ENCODE measurements at places on chromosomes 1 and 21.

- DNase-seq = no peak
Observed at GRCh38 chr1:3618531-3618880, 6.3 kb upstream of the TPRG1L start.

- no peak for DNase-seq
Observed at GRCh38 chr1:34839526-34840305, 19.8 kb downstream of the SMIM12 start.

- DNase-seq = no peak
Observed at GRCh38 chr1:87104945-87105344, 190.5 kb downstream of the HS2ST1 start.

DNA sequence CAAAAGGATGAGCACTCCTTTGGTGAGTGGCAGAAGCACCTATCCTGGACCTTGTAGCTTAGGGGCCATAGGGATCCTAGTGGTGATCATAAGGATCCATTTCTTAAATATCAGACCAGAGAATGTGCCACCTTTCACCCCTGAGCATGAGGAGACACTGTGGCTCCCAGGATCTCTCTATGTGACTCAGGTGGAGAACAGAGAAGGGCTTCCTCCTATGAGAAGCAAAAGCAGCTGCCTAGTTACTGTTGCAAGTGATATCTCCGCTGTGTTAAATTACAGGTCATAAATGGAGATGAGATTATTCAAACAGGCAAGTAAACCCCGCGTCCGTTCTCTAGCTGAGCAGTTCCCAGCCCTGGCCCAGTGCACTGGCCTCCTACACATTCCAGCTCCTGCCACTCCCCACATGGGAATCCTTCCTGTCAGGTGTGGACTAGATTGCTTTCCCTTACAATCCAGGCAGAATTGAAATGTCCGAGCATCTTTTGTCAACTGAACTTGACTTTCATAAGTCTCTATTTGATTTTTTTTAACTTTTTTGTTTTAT is 26.3 kb downstream of the CLEC20A start:
- no peak for DNase-seq

DNA sequence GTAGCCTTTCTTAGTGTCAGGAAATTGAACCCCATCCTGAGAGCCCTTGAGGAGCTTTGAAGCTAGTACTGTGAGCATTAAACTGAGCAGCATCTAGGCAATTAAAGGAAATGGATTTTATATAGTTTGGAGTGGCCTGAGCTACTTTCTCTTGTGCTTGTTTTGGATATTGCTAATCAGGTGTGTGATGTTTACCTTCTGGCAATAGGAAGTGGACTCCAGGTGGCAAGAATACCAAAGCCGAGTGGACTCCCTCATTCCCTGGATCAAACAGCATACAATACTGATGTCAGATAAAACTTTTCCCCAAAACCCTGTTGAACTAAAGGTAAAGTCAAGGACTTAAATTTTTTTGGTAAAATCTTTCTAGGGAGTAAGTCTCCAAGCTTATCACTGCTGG is 79.4 kb downstream of the MACF1 start:
- no peak for DNase-seq

GRCh38 chr1:84722794-84723193 is 32.5 kb upstream of the SSX2IP start:
- DNase-seq = no peak

DNA sequence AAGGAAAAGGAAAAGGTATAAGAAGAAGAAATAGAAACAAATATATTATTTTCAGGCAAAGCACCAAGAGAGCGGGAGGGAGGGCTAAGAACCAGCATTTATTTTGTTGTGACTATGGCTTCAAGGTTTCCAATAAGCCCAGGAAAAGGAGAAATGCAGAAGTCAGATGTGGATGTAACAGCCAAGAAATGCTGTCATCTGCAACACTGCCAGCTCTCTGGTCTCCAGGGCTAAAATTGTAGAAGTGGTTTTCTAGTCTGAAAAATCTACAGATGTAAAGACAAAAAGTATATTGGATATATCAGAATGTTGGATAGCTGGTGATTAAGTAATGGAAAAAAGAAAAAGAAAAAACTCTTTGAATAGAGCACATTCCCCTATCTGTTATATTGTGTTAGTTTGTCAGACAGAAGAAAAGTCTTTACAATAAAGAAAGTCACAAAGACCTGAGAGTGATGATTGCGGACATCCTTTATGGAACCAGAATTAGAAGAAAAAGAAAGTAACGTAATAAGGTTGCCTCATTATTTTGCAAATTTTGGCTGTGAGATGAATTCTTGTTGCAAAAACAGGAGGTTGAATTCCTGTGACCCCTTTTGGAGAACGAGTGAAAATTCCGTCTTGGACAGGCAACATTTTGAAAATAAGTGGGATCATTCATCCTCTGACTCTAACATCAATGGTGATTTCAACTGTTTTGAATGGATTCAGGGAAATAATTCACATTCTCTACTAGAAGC is 938.1 kb downstream of the TTLL7 start:
- DNase-seq = no peak

GRCh38 chr1:241990040-241990439 is 8.9 kb downstream of the MAP1LC3C start:
- no peak for DNase-seq

GRCh38 chr1:151846686-151847237 is 6.8 kb downstream of the THEM5 start:
- no peak for DNase-seq

- no peak for DNase-seq
Observed at GRCh38 chr21:45129189-45129923, 55.0 kb downstream of the ADARB1 start.

GRCh38 chr21:15255763-15256162 is 191.0 kb upstream of the NRIP1 start:
- DNase-seq = no peak

DNA sequence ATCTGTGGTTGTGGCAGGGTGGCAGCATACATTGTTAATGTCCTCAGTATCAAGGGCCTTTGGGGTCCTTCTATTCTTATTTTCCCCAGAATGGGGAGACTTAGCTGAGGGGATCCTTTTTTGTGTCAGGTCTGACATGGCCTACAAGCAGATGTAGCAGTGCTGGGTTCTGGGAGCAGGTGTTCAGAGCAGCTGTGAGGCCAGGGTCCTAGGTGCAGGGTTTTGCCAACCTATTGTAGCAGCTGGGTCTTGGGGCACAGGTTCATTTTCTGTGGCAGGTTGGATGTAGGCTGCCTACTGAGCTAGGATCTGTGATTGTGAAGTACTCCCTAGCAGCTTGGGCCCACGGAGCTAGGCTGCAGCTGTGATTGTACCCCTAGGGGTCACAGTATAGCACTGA is 60.1 kb downstream of the DIPK1A start:
- DNase-seq = no peak

DNA sequence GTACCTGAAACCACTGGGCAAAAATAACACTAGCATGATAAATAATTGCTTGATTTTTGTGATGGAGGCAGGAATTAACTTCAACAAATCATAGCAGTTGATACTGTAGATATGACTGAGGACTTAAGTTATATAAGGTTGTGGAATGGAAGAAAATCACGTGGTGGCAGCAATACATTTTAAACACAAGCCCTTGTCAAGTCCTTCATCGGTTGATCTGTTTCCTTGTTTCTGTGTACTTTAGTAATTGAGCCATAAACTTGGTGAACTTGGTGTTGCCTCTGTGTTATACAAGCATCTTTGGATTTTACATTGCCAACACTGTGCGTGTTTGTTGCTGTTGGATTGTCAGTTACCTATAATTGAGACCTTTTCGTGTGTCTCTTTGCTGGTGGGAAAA is 114.4 kb downstream of the CAMTA1 start:
- DNase-seq = no peak

- no peak for DNase-seq
Observed at GRCh38 chr1:232413674-232414073, 216.3 kb downstream of the SIPA1L2 start.

DNA sequence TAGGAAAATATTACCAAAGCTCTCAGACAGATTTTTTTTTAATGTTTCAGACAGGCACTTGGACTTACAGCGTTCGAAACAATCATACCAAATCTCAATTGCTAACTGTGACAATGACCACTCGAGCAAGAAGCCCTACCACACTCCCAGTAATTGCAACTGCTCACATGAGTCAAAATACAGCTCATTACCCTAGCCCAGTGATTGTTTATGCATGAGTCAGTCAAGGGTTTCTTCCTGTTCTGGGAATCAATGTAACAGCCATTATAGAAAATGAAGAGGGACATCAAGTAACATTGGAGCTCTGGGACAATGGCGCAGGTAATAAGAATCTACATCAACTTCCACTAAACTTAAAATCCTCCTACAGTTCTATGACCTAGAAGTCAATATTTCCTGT is 56.1 kb upstream of the SH3GLB1 start:
- no peak for DNase-seq

- DNase-seq = no peak
Observed at GRCh38 chr1:226989085-226989920, 49.2 kb downstream of the COQ8A start.

- DNase-seq = no peak
Observed at GRCh38 chr1:58852731-58853485, 69.1 kb upstream of the JUN start.

DNA sequence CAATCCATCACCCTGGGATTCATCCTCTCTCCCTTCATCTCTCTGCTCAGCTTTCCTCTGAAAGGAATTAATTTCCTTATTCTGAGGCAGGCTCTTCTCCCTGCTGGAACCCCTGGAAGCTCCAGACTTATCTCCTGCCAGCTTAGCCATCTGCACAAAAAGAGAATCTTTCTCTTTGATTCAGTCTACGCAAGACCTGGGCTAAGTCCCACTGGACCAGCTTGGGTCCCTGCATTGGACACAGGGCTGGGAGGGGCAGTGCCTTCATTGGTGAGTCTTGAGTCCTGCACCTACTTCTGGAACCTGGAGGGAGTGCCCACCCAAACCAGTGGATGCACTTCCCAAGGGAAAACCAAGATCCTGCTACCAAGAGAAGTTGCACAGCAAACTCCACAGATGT is 271.7 kb upstream of the CSF3R start:
- DNase-seq = no peak

GRCh38 chr1:168190403-168190802 is 11.6 kb downstream of the TIPRL start:
- no peak for DNase-seq

DNA sequence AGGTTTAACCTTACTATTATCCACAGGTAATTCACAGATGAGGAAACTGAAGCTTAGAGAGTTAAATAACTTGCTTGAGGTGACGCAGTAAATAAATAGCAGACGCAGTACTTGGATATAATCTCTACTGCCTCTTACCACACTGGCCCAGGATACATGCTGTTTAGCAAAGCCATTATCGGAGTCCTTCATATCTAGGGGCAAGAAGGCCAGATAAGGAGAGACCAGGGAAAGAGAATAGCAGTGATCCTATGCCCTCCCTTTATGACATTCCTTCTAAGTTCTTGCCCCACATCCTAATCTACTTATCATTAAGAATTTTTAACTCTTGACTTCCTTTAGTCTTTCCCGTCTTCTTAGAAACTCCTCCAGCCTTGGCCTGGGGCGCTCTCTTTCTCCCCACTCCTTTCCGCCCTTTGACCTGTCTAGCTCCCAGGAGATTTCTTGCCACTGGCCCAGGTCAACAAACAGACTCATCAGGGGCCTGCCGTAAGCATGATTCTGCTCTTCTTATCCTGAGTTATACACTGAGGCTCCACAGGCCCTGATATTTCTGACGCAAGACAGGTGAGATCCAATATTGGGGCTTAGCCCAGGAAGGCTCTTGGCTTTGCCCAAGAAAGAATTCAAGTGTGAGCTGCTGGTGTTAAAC is 11.4 kb upstream of the SLAMF1 start:
- DNase-seq = no peak

DNA sequence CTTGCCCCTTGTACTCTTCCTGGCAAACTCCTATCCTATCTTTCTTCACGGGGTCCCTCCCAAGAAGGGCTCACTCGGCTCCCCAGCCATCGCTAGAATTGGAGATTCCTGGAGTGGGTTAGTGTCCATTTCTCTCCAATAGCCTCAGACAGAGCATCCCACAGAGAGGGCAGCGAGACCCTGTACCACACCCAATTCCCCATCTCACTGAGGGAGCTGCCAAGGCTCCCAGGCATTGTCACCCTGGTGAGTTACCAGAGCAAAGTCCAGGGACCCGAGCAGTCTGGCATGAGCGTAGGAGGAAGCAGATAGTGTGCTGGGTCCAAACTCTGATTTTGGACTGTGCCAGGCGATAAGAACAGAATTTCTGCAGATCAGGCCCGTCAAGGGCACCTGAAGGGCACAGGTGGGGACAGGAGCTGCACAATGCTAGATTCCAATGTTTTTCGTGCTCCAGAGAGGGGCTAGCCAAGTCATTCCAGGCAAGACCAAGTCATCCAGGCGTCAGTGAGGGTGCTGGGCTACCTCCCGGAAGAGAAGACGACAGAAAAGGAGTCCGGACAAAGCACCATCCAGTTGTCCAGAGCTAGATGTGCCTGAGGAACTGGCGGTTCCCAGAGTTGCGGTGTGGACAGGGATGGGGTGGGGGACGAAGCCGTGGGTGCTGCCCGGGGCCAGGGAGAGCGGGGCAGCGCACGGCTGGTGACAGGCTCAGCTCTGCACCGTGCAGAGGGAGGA is 15.3 kb downstream of the AKR7A3 start:
- no peak for DNase-seq

DNA sequence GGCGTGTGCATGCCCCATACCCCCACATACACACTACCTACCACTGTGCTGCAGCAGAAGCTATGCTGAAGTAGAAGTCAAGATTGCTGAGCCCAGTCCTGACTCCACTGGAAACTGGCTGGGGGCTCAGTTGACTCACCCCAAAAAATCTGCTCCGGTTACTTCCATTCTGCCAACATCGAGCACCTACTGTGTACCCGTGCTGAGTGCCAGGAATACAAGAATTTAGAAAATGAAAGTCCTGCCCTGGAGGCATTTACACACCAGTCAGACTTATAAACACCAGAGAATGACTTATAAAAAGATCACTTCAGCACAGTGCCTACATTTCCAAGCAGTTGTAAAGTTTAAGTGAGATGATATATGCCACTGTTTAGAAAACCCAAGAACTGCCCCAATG is 99.1 kb downstream of the NMNAT2 start:
- DNase-seq = no peak
